ENCODE measurements at places on chromosomes 11 and 22.

DNA sequence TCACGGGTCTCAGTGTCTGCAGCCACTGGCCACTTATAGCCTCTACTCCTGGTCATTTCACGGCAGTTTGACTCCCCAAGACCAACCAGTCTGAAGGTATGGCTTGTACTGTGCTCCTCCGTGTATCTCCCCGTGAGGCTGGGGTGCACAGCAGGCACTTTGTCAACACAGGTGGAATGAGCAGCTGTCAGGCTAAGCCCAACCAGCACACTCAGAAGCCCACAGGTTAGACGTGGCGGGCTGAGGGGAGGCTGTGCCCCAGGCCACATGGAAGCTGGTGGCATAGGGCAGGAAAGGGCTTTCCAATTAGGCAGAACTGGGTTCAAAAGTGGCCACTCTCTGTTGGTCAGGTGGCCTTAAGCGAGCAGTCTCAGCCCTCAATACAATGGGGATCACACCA, 7.0 kb downstream of the TP53I11 start:
- H3K4me1 ChIP-seq = peaks cover 41% of the 10 kb centered on the region
- H3K27me3 ChIP-seq = no peaks in the 10 kb centered on the region
- no peak overlapping the region for H3K4me3 ChIP-seq
- H3K27ac ChIP-seq = no peak overlapping the region

GRCh38 chr11:6300325-6300724, 20.0 kb downstream of the CAVIN3 start:
- no peaks in the 10 kb centered on the region for H3K36me3 ChIP-seq
- DNase-seq = no peak
- peaks cover 52% of the 10 kb centered on the region for H3K4me1 ChIP-seq
- H3K27me3 ChIP-seq = no peaks in the 10 kb centered on the region
- no peak overlapping the region for H3K4me3 ChIP-seq

DNA sequence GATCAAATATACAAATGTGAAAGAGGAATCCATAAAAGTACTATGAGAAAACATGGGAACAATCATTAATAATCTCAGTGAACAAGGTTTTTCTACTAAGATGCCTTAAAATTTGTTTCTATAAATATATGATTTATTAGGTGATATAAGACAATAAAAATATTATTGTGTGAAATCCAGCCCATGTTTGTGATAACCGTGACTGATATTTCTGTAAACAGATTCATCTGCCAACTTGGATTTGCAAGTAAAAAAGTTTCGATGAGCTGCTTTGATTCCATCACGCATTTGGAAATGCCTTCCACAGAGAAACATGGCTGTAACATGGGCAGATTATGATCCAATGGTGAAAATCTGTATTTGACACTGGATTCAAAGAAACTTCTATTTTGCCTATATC, 157.8 kb downstream of the NXPE2 start:
- no peaks in the 10 kb centered on the region for H3K36me3 ChIP-seq
- peaks cover 24% of the 10 kb centered on the region for H3K4me1 ChIP-seq
- no peak overlapping the region for H3K27ac ChIP-seq

- no peak overlapping the region for H3K27ac ChIP-seq
- peak; percentile 90 for DNase-seq
- H3K27me3 ChIP-seq = peaks cover 6% of the 10 kb centered on the region
- H3K4me3 ChIP-seq = no peak overlapping the region
- peaks cover 14% of the 10 kb centered on the region for H3K4me1 ChIP-seq
These were observed 7.3 kb downstream of the KCNJ1 start for GRCh38 chr11:128859563-128860441.

Measured in GM23338 (cell line).